ENCODE measurements at places on chromosomes 12 and 14. TPM values are rescaled to one million over a fixed set of nuclear protein-coding genes. Genes with fewer than 3 reads are reported as not detected.

DNA sequence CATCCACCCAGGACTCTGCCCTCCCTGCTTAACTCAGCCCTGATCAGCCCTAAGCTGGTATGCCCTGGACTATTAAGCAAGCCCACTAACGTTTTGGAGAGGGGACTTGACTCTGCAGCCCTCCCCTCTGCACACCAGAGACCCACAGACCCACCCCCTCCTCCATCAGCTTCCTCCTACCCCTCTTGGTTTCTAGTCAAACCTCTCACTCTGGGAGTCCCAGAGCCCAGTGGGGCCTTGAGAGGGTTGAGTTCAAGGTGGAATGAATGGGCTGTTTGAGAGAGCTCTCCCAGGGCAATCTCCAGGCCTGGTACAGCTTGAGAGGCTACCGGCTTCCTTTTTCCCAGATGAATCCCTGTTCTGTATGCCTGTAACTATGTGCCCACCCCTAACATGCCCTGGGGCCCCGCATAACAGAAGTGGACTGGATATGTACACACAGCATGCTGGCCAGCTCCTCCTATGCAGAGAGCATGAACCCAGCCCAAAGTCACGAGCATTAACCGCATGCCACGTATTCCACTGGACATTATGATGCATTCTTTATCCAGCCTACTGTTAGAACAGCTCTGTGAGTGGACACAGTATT is 43.6 kb downstream of the IRF2BPL start:
- DNase-seq, result no peak

- DNase-seq, result no peak
These were observed 52.0 kb upstream of the CRY1 start for GRCh38 chr12:107145397-107145796.

- DNase-seq, result peak; percentile 39
These were observed 8.9 kb upstream of the RBM25 start for GRCh38 chr14:73049428-73049827.

GRCh38 chr12:69835081-69835480 is 10.1 kb downstream of the MYRFL start:
- no peak for DNase-seq

GRCh38 chr14:68391311-68392014 is 401.4 kb downstream of the ZFP36L1 start:
- no peak for DNase-seq

- DNase-seq, result no peak
These were observed 7.7 kb downstream of the TUNAR start for GRCh38 chr14:95884377-95884776.

DNA sequence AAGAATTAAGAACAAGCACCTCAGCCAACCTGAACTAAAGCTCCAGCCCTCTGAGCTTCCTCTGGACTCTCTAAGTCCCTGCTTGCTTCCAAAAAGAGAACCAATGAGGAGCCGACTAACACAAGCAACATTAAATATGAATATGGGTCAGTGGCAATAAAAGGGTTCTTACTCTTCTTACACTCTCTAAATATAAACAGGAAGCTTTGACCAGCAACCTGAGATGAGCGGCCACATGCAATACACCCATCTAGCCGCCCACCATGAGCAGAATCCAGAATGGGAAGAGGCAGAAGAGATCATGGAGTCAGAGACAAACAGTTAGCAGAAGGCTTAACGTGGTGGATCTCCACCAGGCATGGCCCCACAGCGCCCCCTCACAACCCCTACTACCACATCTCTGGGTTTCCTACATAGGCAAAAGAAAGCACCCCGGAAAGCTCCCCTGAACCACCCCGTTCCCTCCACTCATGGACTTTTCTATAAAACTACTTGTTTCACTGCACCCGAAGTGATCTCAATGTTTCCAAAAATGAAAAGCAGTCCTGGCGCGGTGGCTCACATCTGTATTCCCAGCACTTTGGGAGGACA is 59.4 kb downstream of the TTC7B start:
- DNase-seq, result no peak

The GNB3 gene
- 2.6 TPM for total RNA-seq

The SMOC1 gene
- total RNA-seq, result 0.06 TPM

Data from LHCN-M2 (cell line).